Spinal cord (tissue), 10 donors: ENCODE measurements at places on chromosomes 1 and 21. TPM values are rescaled to one million over a fixed set of nuclear protein-coding genes. Genes with fewer than 3 reads are reported as not detected.
A peak's percentile ranks its signal among the peaks of the same experiment; 100 is the strongest.

The MAP1LC3C gene
- 1.9 TPM for total RNA-seq

The FAM78B gene
- total RNA-seq: 4.5 TPM

DNA sequence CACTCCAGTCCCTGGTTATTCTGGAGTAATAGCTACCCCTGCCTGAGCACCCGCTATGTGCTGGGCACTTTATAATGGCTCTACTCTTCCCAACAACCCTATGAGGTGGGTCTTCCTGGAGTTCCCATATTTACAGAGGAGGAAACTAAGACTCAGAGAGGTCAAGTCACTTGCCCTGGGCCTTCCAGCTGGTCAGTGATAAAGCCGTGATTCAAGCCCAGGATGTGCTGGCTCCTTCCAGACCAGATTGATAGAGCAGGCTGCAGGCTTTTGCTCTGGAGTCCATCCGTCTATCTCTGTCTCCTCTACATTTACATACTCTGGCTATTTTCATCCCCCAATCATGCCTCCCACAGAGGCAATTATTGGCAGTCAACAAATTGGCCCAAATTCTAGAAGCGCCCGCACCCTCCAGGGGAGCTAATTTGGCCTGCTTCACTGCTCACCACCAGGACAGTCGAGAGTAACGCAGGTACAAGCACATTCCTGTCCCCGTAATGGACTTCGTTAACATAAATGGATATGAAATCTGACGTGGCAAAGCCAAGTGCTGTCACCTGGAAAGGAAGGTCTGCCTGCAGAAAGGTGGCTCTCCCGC is 39.8 kb upstream of the SELENON start:
- peaks cover 25% of the 10 kb centered on the region for H3K4me1 ChIP-seq
- peak; percentile 79 for DNase-seq
- no peaks in the 10 kb centered on the region for H3K27me3 ChIP-seq
- H3K27ac ChIP-seq: no peak overlapping the region
- no peak overlapping the region for H3K4me3 ChIP-seq

DNA sequence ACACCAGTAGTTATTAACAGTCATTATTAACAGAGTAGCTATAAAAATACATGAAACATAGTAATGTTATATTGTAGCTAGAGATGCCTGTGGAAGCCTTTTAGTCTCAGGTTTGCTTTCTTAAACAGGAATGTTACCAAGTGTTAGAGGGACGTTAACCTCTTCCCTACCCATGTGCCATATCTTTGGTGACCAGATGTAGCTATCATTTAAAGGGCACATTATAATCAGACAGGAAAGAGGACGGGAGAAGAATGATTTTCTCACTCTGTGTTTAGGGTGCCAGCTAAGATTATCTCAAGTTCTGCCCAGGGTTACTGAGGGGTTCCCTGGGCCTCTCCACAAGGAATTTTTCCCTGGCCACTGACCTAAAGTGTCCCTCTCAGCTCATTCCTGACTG is 20.9 kb upstream of the UBL4B start:
- H3K4me3 ChIP-seq: no peak overlapping the region
- DNase-seq: no peak
- H3K4me1 ChIP-seq: no peaks in the 10 kb centered on the region
- peaks cover 37% of the 10 kb centered on the region for H3K27me3 ChIP-seq
- no peaks in the 10 kb centered on the region for H3K36me3 ChIP-seq

GRCh38 chr1:27928216-27928954 is 6.4 kb upstream of the SMPDL3B start:
- no peak for DNase-seq
- no peak overlapping the region for H3K4me3 ChIP-seq
- H3K4me1 ChIP-seq: no peaks in the 10 kb centered on the region
- no peak overlapping the region for H3K27ac ChIP-seq
